SK-MEL-5 (cell line): ENCODE measurements at places on chromosomes 5 and 9. TPM values are rescaled to one million over a fixed set of nuclear protein-coding genes. Genes with fewer than 3 reads are reported as not detected.

Gene GAPT
- total RNA-seq, result not detected in 2 replicates

Gene RIMOC1
- 67.8 and 68.4 TPM in 2 replicates for total RNA-seq

Gene LECT2
- not detected in 2 replicates for total RNA-seq

Gene PKD2L2
- total RNA-seq, result 0.11 TPM in 2 replicates

Gene FOXD1
- 5.3 and 13.1 TPM in 2 replicates for total RNA-seq

Gene IFNB1
- total RNA-seq, result not detected in 2 replicates

Gene RANBP6
- 15.0 and 18.1 TPM in 2 replicates for total RNA-seq
